Regular cardiac myocyte (primary cell): ENCODE measurements at places on chromosomes 6 and 20. TPM values are rescaled to one million over a fixed set of nuclear protein-coding genes. Genes with fewer than 3 reads are reported as not detected.

Gene CENPW
- 3.7 and 21.3 TPM in 2 replicates for total RNA-seq

Gene GNAS-AS1
- 0.58 and 1.1 TPM in 2 replicates for total RNA-seq

Gene VSTM2L
- 2.5 and 3.7 TPM in 2 replicates for total RNA-seq

Gene SNX14
- 99.3 and 151 TPM in 2 replicates for total RNA-seq

Gene CCNC
- 75.7 and 81.2 TPM in 2 replicates for total RNA-seq

Gene ELOVL4
- 6.2 and 7.3 TPM in 2 replicates for total RNA-seq

Gene LRP11
- 47.0 and 69.1 TPM in 2 replicates for total RNA-seq

Gene PNLDC1
- total RNA-seq = 0.19 and 0.56 TPM in 2 replicates

Gene EFCAB8
- under 0.01 and 0.38 TPM in 2 replicates for total RNA-seq

Gene COL9A3
- under 0.01 and 0.19 TPM in 2 replicates for total RNA-seq

Gene FAM209A
- under 0.01 TPM in 1 of 2 replicates, not detected in the other for total RNA-seq

Gene NRN1
- total RNA-seq = under 0.01 TPM in 2 replicates

Gene CLDN20
- not detected in 2 replicates for total RNA-seq

Gene SAMD5
- total RNA-seq = under 0.01 TPM in 2 replicates
